ENCODE measurements at places on chromosomes 7 and 10. TPM values are rescaled to one million over a fixed set of nuclear protein-coding genes. Genes with fewer than 3 reads are reported as not detected.

PLCE1 gene
- total RNA-seq: 5.0 TPM

DUSP5 gene
- total RNA-seq: 5.3 TPM

TAS2R41 gene
- not detected for total RNA-seq

PLAU gene
- 64.8 TPM for total RNA-seq

COL26A1 gene
- 0.10 TPM for total RNA-seq

OGDHL gene
- 2.8 TPM for total RNA-seq

LDB3 gene
- total RNA-seq: 0.53 TPM

MBL2 gene
- not detected for total RNA-seq

MYOZ1 gene
- total RNA-seq: 0.84 TPM
